CD4-positive, alpha-beta memory T cell (primary cell): ENCODE measurements at places on chromosomes 6 and 20.

DNA sequence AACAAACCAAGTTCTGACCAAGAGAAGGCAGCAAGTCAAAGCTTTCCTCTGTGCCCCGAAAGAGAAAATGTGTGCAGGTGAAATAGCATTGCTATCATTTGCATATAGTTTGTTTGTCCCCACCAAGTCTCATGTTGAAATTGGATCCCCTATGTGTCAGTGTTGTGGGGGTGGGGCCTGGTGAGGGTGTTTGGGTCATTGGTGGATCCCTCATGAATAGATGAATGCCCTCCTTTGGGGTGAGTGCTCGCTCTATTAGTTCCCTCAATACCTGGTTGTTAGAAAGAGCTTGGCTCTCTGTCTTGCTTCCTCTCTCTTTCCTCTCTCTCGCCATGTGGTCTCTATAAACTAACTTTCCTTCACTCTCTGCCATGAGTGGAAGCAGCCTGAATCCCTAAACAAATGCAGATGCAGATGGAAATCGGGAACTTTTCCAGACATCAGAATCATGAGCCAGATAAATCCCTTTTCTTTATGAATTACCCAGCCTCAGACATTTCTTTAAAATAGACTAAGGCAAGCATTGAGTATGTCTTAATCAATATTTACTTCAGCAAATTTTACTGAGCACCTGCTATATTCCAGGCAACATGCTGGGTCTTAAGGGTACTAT, 43.8 kb upstream of the SYNDIG1 start:
- no peaks in the 10 kb centered on the region for H3K27me3 ChIP-seq
- H3K4me1 ChIP-seq = no peaks in the 10 kb centered on the region
- H3K36me3 ChIP-seq = no peaks in the 10 kb centered on the region
- no peak overlapping the region for H3K27ac ChIP-seq
- H3K4me3 ChIP-seq = no peak overlapping the region
- no peak for DNase-seq

DNA sequence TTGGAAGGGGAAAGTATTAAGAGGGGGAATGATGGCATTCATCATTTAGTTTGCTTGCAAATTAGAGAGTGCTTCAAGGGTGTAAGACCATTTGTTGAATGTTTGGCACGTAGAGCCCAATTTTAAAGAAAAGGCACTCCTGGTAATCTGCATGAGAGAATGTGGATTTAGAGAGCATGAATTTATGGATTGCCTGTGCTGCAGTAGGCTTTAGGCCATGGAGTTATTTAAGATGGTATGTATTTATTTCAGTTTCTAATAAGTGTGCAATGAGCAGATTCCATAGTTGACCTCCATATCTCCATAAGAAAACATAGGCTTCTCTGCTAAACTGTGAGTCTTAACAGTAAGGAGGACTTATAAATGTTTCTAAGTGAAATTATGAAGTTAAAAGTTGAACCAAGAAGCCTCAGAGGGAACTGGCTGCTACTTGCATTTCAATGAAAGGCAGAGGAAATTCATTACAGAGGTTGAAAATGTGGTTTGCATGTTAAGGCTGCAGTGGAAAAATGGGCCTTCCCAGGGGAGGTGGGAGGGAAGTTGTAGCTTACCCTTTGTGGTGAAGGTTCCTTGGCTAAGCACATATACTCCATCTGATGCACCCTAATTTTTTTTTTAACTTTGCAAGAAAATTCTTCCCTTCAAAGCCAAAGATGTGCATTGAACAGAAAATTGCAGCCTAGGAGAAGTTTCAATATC, 134.2 kb downstream of the CARMIL1 start:
- H3K27ac ChIP-seq = no peak overlapping the region
- no peaks in the 10 kb centered on the region for H3K27me3 ChIP-seq

GRCh38 chr6:120354452-120355098, 979.7 kb downstream of the TBC1D32 start:
- no peak for DNase-seq
- H3K4me3 ChIP-seq = no peak overlapping the region
- no peaks in the 10 kb centered on the region for H3K4me1 ChIP-seq

- H3K4me1 ChIP-seq = peaks cover 70% of the 10 kb centered on the region
- H3K27me3 ChIP-seq = no peaks in the 10 kb centered on the region
- peak overlapping the region; percentile 23 for H3K27ac ChIP-seq
- no peak for DNase-seq
- no peak overlapping the region for H3K4me3 ChIP-seq
- peaks cover 7% of the 10 kb centered on the region for H3K36me3 ChIP-seq
These were observed 3.6 kb downstream of the SERINC3 start for GRCh38 chr20:44518248-44518647.

DNA sequence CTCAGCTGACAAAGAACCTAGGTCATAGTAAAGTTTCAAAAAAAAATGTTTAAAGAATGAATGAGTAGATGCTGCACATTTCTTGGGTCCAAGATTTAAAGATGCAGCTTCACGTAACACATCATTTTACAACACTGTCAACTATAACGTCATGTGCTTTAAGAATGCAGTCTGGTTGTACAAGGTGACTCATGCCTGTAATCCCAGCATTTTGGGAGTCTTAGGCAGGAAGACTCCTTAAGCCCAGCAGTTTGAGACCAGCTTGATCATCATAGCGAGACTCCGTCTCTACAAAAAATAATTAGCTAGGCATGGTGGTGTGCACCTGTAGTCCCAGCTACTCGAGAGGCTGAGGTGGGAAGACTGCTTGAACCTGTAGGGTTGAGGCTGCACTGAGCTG, 21.9 kb downstream of the SLC17A5 start:
- peaks cover 18% of the 10 kb centered on the region for H3K36me3 ChIP-seq
- H3K4me1 ChIP-seq = no peaks in the 10 kb centered on the region
- H3K27me3 ChIP-seq = no peaks in the 10 kb centered on the region
- H3K27ac ChIP-seq = no peak overlapping the region

DNA sequence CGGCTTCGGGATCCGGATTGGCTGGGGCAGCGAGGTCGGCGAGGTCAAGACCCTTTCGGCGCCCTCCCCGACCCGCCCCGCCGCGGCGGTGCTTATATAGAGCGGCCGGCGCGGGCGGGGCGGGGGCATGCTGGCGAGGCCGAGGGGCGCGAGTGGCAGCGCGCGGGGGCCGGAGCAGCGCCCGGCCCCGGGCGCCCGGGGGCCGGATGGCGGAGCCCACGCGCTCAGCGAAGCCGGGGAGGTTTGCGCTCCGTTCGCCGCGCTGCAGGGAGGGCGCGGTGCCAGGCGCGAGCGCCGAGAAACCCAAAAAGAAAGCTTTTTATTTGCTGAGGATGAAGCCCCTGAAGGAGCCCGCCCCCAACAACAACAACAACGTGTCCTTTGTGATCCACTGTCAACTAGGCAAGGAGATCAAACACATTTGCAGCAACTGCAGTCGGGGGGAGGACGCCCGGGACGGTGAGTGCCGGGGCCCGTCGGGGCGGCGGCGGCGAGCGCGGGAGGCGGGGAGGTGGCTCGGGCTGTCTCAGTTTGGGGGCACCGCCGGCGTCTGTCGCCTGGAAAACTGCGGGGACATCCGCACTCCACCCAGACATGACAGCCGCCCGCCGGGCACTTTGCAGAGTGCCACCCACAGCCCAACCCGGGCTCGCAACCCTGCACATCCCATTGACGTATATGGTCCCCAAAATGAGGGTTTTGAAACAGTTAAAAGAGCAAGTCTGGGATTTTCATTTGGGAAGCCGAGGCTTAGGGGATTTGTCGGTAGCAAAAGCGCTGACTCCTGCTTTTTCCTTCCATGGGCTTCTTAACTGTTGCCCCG, 297.3 kb downstream of the PHACTR1 start:
- H3K36me3 ChIP-seq = no peaks in the 10 kb centered on the region
- H3K4me3 ChIP-seq = no peak overlapping the region

DNA sequence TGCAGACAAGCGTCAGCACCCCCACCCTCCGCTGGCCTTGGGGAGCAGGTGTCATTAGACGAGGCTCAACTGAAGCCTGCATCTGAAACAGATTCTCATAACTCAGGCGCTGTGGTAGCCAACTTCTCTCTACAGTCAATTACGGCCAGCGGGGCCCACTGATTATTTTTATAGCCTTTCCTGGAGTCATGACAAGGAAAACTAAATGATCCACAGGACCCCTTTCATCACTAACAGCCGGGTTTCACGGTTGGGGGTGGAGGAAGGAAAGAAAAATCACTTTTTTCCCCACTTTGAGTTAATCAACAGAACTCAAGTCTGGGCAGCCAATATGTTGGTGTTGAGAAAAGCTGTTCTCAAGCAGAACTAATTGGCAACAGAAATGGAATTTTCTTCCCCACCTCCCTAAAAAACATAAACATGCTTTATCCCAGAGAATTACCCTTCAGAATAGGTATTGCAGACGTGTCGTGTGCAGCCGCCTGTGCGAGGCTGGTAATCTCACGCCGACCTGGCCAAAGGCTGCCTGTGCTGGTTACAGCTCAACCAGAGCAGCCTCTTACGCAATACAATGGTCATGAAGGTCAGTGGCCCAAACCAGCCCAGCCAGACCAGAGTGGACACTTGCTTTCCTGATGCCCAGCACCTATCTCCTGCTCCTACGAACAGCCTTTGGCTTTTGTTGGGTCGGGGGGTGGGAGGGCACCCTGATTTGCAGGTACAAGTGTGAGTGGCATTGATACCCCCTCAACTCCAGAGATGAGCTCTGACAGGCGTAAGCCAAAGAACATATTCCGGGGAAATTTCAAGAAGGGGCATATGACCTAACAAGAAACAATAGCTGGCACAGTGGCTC, 11.0 kb downstream of the RIPOR3 start:
- no peaks in the 10 kb centered on the region for H3K4me1 ChIP-seq
- no peak overlapping the region for H3K4me3 ChIP-seq
- no peak overlapping the region for H3K27ac ChIP-seq
- no peak for DNase-seq
- H3K36me3 ChIP-seq = no peaks in the 10 kb centered on the region

DNA sequence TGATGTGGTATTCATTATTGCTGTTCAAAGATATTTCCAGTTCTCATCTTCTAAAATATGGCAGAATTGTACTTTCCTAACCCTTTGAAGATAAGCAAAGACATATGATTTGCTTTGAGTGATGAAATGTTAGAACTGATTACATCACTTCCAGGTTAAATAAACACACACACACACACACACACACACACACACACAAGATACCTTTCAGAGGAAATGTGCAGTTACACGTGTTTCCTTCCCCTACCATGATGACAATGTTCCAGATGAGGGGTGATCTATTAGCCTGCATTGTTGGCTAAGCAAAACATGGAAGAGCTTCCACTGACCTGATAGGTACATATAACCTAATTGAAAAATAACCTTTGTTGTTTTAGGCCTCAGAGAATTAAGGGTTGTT, 11.7 kb upstream of the FRK start:
- H3K36me3 ChIP-seq = no peaks in the 10 kb centered on the region
- no peak for DNase-seq
- H3K4me1 ChIP-seq = no peaks in the 10 kb centered on the region
- no peaks in the 10 kb centered on the region for H3K27me3 ChIP-seq
- no peak overlapping the region for H3K27ac ChIP-seq
- no peak overlapping the region for H3K4me3 ChIP-seq

GRCh38 chr20:32315399-32315798, 37.9 kb downstream of the KIF3B start:
- DNase-seq = no peak
- no peaks in the 10 kb centered on the region for H3K27me3 ChIP-seq
- H3K27ac ChIP-seq = no peak overlapping the region

- H3K4me1 ChIP-seq = no peaks in the 10 kb centered on the region
- no peaks in the 10 kb centered on the region for H3K36me3 ChIP-seq
- H3K27ac ChIP-seq = no peak overlapping the region
These were observed 148.9 kb upstream of the SIM1 start for GRCh38 chr6:100613656-100614055.

- no peak overlapping the region for H3K4me3 ChIP-seq
- no peaks in the 10 kb centered on the region for H3K27me3 ChIP-seq
- H3K4me1 ChIP-seq = no peaks in the 10 kb centered on the region
These were observed 109.8 kb downstream of the CRYBG1 start for GRCh38 chr6:106470316-106470715.

GRCh38 chr6:130494729-130495128, 128.9 kb downstream of the TMEM200A start:
- H3K27me3 ChIP-seq = no peaks in the 10 kb centered on the region
- no peaks in the 10 kb centered on the region for H3K36me3 ChIP-seq
- no peaks in the 10 kb centered on the region for H3K4me1 ChIP-seq
- H3K4me3 ChIP-seq = no peak overlapping the region

DNA sequence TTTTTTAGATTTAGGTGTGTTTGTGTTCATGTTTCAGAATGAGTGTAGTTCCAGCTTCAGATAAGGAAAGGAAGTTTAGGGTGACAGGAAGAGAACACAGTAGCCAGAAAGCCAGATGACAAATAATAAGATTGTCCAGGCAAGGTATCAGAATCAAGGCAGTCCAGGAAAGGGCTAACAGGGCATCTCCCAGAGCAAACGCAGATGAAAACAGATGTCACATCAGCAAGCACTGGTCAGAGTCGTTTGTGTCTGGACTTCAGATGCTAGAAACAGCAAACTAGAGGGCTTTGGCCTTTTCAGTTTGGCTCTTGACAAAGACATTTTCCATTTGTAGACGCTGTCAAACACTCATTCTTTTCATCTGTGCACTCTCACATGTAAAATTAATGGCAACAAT, 65.5 kb downstream of the VIP start:
- no peaks in the 10 kb centered on the region for H3K36me3 ChIP-seq
- H3K4me3 ChIP-seq = no peak overlapping the region
- no peak for DNase-seq
- no peak overlapping the region for H3K27ac ChIP-seq
- H3K27me3 ChIP-seq = no peaks in the 10 kb centered on the region

DNA sequence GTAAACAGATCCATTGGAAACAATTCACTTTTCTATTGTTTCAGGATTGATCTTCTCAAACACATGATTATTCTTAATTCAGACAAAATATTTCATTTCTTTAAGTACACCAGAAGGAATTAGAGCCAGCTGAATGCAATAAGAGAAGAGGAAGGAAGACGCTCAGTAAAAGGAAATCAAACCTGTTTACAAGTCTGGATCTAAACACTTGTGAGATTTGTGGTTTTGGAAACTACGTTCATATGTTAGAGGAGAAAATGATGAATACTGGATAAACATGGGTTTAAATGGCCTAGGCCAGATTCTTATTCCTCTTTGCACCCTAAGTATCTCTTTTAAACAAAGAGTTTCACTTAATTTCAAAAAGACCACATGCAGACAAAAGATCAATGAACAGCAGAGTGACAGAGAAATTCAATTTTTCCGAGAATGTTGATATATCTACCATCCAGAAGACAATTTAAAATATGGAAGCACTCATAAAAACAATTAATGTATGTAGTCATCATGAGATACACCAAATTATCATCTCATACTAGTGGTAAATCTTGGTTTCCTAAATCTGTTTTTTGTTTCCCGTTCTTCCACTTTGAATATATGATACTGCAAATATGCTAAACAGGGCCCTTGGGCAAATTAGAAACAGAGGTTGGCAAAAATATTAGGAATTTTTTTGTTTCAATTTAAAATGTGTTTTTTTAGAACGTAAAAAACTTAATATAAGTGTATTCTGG, 703.5 kb upstream of the CITED2 start:
- DNase-seq = no peak
- H3K4me3 ChIP-seq = no peak overlapping the region
- no peaks in the 10 kb centered on the region for H3K27me3 ChIP-seq
- H3K27ac ChIP-seq = no peak overlapping the region
- H3K36me3 ChIP-seq = no peaks in the 10 kb centered on the region

- H3K27ac ChIP-seq = no peak overlapping the region
- no peaks in the 10 kb centered on the region for H3K36me3 ChIP-seq
- no peaks in the 10 kb centered on the region for H3K4me1 ChIP-seq
- no peaks in the 10 kb centered on the region for H3K27me3 ChIP-seq
- no peak overlapping the region for H3K4me3 ChIP-seq
- DNase-seq = no peak
These were observed 364.6 kb downstream of the GJA1 start for GRCh38 chr6:121800047-121800446.
